Aorta (tissue), 5 donors: ENCODE measurements at places on chromosomes 1 and 21.

DNA sequence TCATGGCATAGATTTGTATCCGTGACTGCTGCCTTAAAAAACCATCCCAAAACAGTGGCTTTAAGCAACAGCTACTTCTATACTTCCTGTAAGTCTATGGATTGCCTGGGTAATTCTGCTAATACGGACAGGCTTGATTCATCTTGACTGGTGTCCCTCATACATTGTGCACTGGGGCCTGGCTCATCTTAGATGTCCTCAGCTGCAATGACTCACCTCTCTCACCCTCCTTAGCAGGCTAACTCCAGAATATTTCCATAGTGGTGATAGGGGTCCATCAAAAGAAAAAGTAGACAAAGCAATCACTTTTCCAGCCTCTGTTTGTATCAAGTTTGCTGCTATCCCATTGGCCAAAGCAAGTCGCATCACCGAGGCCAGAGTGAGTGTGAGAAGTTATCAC, 409.1 kb upstream of the KAZN start:
- H3K36me3 ChIP-seq, result no peaks in the 10 kb centered on the region
- no peak overlapping the region for H3K27ac ChIP-seq
- DNase-seq, result no peak
- no peaks in the 10 kb centered on the region for H3K4me1 ChIP-seq
- no peak overlapping the region for H3K4me3 ChIP-seq

DNA sequence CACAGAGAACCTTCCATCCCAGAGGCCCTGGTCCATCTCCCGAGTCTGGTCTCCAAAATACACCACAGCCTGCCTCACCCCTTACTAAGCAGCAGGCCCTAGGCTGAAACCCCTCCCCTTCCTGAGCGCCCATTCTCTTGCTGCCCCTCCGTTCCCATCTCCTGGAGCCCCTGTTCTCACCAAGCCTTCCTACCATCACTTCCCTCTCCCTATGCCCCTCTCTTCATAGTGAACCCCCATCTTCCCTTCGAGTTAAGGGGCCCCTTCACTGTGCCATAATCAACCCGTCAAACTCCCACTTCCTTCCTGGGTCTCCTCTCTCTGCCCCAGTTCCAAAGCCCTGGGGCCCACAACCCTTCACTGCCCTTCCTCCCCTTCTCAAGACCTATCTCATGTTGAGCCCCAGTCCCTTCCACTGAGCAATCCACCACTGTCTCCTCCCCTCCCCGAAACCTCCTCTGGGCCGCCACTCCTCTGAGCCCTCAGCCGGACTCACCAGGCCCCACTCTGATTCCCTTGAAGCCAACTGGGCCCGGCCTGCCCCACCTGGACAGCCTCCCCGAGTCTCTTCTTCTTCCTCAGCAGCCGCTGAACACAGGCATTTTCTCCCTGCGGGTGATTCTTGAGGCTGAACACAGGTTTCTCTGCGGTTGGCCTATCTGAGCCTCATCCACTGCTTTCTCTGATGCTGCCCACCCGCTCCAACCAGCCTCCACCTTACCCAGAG, 42.2 kb upstream of the WASF2 start:
- no peak for DNase-seq
- H3K4me1 ChIP-seq, result no peaks in the 10 kb centered on the region
- H3K36me3 ChIP-seq, result no peaks in the 10 kb centered on the region
- H3K27ac ChIP-seq, result no peak overlapping the region
- H3K27me3 ChIP-seq, result no peaks in the 10 kb centered on the region

DNA sequence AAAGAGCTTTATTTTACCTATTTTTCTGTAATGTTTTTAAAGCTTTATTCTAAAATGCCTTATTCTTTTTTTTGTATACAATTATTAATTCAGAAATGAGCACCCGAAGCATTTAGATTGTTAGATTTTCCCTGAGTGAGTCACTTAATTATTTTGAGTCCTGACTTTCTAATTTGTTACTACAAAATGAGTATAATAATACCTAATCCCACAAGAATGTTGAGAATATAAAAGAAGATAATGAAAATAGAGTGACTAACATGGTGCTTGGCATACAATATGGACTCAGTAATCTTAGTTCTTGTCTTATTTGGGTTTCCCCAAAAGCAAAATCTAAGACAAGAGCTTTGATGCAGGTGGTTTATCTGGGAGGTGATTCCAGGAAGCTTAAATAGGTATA, 142.2 kb downstream of the LHX8 start:
- no peaks in the 10 kb centered on the region for H3K27me3 ChIP-seq
- H3K4me3 ChIP-seq, result no peak overlapping the region
- no peak overlapping the region for H3K27ac ChIP-seq
- H3K36me3 ChIP-seq, result no peaks in the 10 kb centered on the region

- no peaks in the 10 kb centered on the region for H3K4me1 ChIP-seq
- H3K4me3 ChIP-seq, result no peak overlapping the region
- no peaks in the 10 kb centered on the region for H3K27me3 ChIP-seq
- DNase-seq, result no peak
These were observed 5.2 kb downstream of the SUMO3 start for GRCh38 chr21:44812640-44813039.

- H3K4me3 ChIP-seq, result no peak overlapping the region
- H3K36me3 ChIP-seq, result peaks cover 10% of the 10 kb centered on the region
- no peak overlapping the region for H3K27ac ChIP-seq
- DNase-seq, result no peak
- no peaks in the 10 kb centered on the region for H3K4me1 ChIP-seq
These were observed 104.7 kb downstream of the POFUT2 start for GRCh38 chr21:45182958-45183357.
